Upper lobe of right lung (tissue), 1 donor: ENCODE measurements at places on chromosomes 16 and 17. TPM values are rescaled to one million over a fixed set of nuclear protein-coding genes. Genes with fewer than 3 reads are reported as not detected.

The ADAD2 gene
- total RNA-seq = 0.52 TPM

The KRTAP3-3 gene
- not detected for total RNA-seq

- DNase-seq = no peak
These were observed 33.1 kb upstream of the NAGLU start for GRCh38 chr17:42502926-42503325.

DNA sequence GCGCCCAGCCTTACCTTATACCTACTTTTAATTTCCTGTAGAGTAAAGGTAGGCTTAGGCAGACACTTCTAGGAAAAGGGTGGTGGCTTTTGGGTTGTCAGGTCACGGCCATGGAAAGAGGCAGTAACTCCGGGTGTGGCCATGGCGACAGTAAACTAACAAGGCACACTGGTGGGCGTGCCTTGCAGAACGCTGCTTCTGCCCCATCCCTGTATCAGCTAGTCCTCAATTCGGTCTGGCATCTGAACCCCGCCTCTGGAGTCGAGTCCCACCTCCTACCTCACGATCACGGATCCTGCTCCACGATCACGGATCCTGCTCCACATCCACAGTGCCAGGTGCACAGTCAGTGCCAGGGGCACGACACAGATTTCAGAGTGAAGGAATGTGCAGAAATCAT is 5.6 kb downstream of the ADCY9 start:
- peak; percentile 71 for DNase-seq

DNA sequence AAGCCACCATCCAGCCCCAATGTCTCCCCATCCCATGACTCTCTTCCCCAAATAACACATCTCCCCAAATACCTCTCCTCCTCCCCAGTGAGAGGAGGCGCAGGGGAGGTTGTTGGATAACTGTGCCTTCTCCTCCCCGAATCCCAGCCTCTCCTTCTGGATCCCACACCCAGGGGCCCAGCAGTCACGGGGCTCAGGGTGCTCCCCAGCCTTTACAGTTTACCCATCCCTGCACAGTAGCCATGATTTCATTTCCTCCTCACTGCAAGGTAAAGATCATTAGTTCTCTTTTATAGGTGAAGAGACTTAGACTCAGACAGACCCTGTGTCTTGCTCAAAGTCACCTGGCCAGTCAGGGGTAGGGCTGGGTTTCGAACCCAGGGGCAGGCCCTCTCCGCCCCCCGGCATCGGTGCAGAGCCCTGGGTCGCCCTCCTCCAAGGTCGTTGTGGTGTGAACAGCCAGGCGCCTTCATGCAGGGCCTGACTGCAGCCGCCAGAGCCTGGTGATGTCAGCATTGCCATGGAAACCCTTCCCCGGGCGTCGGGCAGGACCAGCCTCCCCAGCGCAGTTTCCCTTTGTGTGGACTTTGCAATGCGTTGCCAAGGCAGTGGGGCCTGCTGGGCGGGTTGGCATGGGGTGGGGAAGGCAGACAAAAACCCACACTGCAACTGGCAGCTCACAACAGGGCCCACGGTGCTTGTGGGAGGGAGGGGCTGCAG is 53.3 kb upstream of the TOB1 start:
- DNase-seq = peak; percentile 90

DNA sequence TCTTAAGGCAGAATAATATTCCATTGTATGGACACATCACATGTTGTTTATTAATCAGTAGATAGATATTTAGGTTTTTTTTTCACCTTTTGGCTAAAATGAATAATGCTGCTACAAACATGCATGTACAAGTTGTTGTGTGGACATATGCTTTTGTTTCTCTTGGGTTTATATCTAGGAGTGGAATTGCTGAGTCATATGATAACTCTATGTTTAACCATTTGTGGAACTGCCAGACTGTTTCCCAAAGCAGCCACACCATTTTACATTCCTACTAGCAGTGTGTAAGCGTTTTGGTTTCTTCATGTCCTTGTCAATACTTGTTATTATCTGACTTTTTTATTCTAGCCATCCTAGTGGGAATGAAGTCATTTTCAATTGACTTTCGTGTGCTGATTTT is 21.3 kb downstream of the CYLD start:
- DNase-seq = no peak

GRCh38 chr16:62548095-62548494 is 511.9 kb upstream of the CDH8 start:
- DNase-seq = no peak

DNA sequence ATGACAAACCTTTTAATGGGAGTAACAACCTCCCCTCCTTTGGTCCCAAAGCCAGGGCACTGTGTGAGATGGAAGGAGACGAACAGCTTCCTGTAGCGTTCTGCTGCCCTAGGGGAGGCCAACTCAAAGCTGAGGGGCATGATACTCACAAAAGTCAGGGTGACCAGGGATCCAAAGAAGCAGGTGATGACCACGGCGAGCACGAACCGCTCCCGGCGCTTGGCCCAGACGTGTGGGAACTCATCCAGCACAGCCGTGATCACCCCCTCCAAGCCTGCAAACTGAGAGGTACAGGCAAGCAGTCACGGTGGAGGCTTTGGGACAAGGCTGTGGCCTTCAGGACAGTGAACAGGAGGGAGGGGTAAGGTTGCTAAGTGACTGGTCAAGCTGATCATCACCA is 25.1 kb downstream of the SLC6A4 start:
- DNase-seq = no peak

DNA sequence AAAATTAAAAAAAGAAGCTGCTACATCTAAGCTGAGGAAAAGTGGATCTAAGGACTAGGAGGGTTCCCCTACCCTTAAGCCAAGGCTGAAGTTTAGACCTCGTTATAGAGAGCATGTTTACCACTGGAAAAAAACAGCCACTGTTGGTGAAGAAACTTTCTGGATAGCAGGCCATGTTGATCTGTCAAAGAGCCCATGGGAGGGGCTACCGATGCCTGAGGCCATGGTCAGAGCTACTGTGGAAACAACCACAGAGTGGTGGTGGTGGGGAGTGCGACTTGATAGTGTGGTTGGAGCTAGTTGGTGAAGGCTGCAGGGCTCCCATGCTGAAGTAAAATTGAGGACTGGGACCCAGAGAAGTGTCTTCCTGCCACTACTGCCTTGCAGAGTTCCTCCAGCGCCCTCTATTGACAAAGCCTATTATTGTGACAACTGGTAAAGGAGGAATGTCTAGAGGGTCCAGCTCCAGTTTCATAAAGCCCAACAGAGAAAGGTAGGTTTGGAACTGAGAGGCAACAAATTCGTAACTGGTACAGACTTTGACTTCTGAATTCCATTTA is 12.7 kb upstream of the FAM20A start:
- no peak for DNase-seq

- no peak for DNase-seq
These were observed 56.6 kb downstream of the RGS9 start for GRCh38 chr17:65193716-65194293.

- DNase-seq = no peak
These were observed 288 bp downstream of the ANKRD40CL start for GRCh38 chr17:50767030-50767429.

DNA sequence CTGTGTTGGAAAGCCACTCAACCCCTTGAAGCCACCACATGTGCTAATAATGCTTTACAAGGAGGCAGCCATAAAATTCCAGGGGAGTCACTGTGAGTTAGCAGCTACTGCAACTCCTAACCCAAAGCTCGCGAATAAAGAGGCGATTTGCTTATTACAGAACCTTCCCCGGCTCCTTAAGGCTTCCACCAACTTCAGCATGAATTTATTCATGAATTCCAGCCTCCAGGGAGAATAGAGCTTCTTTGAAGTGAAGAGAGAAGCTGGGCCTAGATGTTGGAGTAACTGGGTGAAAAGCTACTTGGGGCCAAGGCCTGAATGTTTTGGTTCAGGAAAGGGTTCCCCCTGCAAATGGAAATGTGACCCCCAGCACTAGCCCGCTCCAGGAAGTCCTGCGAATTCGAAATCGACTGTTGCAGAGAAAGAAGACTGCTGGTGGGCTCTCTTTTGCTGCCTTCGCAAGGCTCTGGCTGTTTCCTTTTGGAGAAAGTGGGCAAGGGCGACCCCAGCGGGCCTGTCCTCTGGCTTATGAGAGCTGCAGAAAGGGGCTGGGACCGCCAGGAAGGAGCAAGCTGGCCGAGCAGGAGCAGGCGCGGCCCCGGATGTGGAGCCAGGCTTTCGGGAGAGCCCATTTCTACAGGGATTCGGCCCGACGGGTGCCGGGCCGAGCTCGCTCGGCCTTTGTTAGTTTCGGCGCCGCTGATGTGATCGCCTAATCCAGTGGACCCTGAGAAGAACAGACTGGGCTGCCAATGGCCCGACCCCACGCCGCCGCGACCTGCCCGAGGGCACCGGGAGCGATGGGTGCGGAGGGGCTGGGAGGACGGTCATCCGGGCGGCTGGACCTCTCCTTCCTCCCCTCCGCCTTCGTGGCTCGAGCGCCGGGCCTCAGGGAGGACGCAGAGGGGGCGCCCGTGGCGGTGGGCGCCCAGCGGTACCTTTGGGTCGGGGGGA is 7.6 kb downstream of the CBX8 start:
- no peak for DNase-seq

- DNase-seq = no peak
These were observed 114.7 kb downstream of the HAPSTR1 start for GRCh38 chr16:9206156-9206555.

DNA sequence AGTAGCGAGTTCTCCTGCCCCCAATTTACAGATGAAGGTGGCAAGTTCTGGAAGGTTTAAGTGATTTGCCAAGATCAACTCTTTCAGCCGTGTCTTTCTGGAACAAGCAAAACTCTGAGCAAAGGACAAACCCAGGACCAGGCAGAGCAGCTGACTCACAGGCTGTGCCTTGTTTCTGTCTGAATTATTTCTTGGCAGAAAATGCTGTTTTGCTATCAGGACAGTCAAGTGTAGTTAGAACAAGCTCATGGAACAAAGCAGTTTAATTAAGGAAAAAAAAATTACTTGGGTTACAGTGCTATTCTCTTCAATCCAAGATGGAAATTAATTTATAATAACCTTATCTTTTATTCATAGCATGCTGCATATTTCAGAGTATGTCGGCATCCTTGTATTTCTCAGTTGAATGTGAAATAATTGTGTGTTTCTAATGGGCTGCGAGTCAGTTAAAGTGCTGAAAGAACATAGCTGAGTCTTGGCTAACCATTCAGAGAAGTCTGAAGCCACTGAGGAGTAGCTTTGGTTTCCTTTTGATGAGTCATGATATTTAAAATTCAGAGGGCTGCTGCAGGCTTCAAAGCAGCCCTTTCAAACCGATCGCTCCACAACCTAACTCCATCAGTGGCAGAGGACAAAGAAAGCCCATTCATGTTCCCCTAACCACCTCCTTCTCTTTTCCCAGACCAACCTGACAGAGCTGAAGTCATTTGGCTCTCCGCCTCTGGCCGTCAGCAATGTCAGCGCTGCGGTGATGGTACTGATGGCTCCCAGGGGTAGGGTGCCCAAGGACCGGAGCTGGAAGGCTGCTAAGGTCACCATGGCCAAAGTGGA is 143.7 kb downstream of the ZNF18 start:
- no peak for DNase-seq

DNA sequence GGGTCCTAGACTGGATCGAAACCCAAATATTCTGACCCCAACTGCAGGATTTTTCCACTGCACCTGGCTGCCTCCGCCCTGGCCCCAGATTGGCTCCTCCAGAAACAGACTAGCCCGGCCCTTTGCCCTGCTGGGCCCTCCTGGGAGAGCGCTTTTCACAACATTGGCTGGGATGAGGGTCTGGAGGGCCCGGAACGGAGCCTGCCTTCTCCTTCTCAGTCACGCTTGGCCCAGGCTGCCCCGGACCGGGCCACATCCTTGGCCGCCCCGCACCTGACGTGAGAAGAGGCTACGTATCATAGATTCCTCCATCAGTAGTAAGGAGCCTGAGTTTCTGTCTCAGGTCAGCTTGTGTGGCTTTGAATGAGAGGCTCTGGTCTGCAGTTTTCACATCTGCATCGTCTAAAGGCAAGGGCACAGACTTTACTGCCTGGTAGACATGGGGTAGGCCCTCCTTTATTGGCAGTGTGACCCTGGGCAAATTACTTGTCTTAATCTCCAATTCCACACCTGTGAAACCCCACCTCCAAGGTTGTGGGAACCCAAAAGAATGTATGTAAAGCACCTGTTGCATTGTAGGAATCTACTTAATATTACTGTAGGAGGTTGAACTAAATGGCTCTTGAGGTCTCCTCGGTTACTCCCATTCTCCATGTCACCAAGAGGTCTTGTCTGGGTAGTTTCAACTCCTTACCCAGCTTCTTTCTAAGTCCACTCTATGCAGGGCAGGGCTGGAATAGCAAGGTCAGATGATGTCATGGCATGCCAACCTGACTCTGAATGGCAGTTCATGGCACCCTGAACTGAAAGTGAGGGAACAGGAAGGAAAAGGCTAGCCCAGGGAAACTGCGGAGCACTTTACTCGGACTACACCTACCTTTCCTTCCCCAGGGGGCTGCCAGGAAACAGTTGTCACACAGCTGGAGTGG is 661 bp downstream of the LRRC3C start:
- DNase-seq = peak; percentile 82

- no peak for DNase-seq
These were observed 37.7 kb upstream of the SLC47A1 start for GRCh38 chr17:19495828-19496528.

DNA sequence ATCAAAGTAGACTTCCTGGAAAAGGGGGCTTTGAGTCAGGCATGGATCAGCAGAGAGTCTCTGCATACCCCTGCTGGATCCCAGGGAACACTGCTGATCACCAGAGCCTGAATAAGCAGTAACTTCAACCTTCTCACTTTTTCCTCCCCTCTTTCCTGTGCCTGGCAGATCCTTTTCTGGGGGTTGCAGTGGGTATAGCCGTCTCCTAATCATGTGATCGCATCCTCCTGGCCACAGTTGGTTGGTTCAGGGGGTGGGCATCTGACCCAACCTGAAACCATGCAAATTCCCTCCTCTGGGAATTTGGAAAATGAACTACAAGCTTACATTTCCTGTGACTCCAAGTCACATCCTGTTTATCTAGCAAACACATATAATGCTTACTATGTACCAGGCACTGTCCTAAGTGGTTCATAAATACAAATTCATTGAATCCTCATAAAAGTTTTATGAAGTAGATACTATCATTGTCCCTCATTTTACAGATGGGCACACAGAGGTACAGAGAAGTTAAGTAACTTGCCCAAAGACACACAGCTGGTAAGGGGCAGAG is 120.3 kb downstream of the AXIN2 start:
- DNase-seq = no peak

DNA sequence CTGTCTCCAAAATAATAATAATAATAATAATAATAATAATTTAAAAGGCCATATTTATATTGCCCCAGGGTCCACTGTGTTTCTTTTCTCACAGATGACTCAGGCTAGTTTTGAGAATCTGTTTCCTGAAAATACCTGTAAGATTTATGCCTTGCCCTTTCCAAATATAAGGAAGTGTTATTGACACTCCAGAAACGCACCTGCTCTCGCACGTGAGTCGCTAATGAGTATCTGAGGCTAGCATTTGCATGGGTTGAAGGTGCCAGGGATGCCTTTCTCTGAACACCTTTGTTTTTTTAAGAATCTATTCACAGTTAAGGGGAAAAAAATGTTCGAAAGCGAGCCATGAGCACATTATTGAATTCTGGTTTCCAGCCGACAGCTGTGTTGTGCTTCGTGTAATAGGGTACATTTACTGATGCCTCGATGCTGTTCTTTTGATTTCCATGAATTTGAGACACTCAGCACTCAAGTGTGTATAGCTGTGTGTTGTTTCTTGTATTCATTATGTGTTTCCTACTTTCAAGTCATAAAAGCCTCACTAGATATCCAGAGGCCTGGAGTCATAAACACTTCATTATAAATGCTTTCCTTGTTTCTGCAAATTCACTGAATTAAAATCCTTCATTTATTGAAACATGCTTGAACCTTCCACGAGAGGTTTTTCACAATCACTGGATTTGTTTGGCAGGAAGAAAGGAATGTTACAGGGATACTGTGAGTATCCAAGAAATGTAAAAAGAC is 45.0 kb upstream of the NOL11 start:
- DNase-seq = no peak

GRCh38 chr16:87576171-87576570 is 26.1 kb upstream of the JPH3 start:
- DNase-seq = no peak
